ENCODE measurements at places on chromosomes 4 and X.

DNA sequence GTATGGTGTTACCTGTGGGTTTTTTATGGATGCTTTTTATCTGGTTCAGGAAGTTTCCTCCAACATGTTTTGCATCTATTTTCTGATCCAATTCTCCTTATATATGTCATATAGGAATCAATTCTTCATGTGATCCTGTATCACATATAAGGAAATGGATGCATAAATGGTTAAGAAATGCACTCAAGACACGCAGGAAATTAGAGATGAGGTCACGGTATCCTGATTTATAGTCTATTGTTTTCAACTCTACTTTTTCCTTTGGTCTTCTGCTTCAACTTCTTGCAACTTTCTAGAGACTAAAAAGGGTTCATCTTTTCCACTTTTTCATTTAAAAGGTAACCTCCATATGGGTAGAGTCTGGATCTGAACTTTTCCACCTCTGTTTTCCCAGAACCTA, 33.6 kb upstream of the IL13RA1 start:
- H3K4me3 ChIP-seq, result no peak overlapping the region
- no peaks in the 10 kb centered on the region for H3K36me3 ChIP-seq
- no peaks in the 10 kb centered on the region for H3K4me1 ChIP-seq

DNA sequence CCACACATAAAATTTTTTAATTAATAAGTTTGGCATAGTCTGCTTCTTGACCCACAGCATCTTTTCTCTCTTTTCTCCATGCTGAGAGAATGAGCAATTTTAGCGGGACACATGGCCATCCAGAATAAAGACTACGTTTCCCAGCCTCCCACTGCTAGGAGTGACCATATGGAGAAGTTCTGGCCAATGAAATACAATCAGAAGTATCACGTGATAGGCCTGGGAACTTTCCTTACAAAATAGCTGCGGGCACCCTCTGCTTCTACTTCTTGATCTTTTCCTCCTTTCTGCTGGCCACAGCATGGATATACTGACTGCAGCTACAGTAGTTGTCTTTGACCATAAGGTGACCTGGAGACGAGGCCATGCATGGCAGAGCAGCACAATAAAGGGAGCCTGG, 348.0 kb downstream of the BCOR start:
- H3K27me3 ChIP-seq, result no peaks in the 10 kb centered on the region
- no peak overlapping the region for H3K4me3 ChIP-seq
- no peak overlapping the region for H3K27ac ChIP-seq
- no peaks in the 10 kb centered on the region for H3K4me1 ChIP-seq

- no peak for DNase-seq
- H3K4me1 ChIP-seq, result no peaks in the 10 kb centered on the region
- H3K36me3 ChIP-seq, result no peaks in the 10 kb centered on the region
- H3K27me3 ChIP-seq, result peaks cover 6% of the 10 kb centered on the region
- no peak overlapping the region for H3K4me3 ChIP-seq
Observed at GRCh38 chrX:135463937-135464336, 42.2 kb downstream of the SMIM10L2A start.

DNA sequence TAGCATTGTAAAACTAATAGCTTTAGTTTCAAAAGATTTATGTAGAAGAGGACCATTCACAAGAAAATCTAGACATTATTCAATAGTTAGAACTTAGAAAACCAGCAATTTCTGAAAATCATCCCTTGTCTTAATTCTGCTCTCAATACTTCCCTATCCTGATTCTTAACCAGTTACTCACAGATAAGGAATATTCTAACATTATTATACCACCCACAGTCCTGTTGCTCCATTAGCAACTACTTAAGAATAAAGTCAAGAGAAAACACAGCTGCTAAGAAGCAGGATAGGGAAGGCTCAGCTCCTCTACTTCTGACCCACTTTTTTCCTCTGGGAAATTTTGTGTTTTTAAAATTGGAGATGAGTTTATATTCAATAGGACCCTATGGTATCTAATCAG, 47.7 kb downstream of the PHKA1 start:
- H3K27ac ChIP-seq, result no peak overlapping the region
- H3K4me3 ChIP-seq, result no peak overlapping the region
- DNase-seq, result no peak
- H3K36me3 ChIP-seq, result no peaks in the 10 kb centered on the region
- no peaks in the 10 kb centered on the region for H3K27me3 ChIP-seq

DNA sequence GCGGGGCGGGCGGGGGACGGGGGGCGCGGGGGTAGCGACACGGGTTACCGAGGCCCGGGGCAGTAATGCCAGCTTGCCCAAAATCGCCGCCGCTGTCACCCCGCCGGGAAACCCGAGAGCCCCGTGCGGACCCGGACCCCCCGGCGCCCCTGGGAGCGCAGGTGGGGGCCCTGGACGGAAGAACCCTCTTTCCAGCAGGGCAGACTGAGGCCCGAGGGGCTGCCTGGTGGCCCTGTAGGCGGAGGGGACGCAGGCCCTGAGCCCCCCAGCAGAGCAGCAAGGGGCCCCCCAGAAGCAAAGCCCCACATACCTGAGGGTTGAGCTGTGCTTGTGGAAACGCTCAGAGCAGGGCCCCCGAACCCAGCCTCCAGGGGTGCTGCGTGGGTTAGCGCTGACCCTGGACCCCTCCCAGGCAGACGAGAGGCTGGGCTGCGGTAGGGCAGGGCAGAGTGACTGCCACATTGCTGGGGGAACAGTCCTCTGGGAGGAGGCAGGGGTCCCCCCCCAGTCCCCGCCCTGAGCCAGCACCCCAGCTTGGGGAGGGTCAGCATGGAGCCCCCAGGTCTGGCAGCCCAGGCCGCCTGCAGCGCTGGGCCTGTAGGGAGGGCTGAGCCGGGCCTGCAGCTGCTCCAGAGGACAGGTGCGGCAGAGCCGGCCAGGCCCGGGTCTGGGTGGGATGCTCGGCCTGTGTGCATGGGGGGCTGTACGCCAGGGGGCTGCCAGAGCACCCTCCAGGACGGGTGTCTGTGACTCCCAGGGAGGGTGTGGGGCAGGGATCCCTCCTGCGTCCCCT, 646 bp downstream of the DOK7 start:
- H3K27me3 ChIP-seq, result no peaks in the 10 kb centered on the region
- no peaks in the 10 kb centered on the region for H3K36me3 ChIP-seq
- peak overlapping the region; percentile 60 for H3K4me3 ChIP-seq
- peak overlapping the region; percentile 95 for H3K27ac ChIP-seq
- no peak for DNase-seq

- no peak overlapping the region for H3K27ac ChIP-seq
- H3K4me3 ChIP-seq, result no peak overlapping the region
- no peaks in the 10 kb centered on the region for H3K36me3 ChIP-seq
- no peaks in the 10 kb centered on the region for H3K27me3 ChIP-seq
- H3K4me1 ChIP-seq, result no peaks in the 10 kb centered on the region
Observed at GRCh38 chrX:119512146-119512800, 44.0 kb downstream of the SLC25A5 start.

DNA sequence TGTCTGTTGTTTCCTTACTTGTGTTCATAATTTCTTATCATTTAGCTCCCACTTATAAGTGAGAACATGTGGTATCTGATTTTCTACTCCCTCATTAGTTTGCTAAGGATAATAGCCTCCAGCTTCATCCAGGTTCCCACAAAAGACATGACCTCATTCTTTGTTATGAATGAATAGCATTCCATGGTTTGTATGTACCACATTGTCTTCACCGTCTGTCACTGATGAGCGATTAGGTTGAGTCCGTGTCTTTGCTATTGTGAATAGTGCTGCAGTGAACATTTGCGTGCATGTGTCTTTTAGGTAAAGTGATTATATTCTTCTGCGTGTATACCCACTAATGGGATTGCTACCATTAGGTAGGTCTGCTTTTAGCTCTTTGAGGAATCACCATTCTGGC, 624.3 kb upstream of the EPHA5 start:
- no peaks in the 10 kb centered on the region for H3K27me3 ChIP-seq
- H3K36me3 ChIP-seq, result no peaks in the 10 kb centered on the region
- no peak for DNase-seq
- H3K4me3 ChIP-seq, result no peak overlapping the region

DNA sequence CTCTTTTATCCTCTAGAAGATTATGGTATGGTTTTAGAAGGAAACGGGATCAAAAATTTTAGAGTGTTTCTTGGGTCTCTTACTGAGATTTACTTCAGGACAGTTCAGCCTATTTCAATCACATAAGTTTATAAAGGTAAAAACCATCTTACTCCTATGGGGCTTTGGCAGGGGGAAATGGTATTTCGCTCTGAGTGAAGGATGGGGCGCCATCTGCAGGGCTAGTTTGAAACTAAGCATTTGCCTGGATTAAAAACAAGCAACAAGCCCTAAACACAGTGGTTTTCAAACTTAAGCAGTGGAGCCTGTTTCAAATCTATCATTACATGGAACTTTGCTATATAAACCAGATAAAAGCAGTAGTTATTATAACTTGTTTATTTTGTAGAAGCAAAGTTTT, 361.5 kb upstream of the FMR1 start:
- no peaks in the 10 kb centered on the region for H3K4me1 ChIP-seq
- no peak overlapping the region for H3K4me3 ChIP-seq
- no peak for DNase-seq

DNA sequence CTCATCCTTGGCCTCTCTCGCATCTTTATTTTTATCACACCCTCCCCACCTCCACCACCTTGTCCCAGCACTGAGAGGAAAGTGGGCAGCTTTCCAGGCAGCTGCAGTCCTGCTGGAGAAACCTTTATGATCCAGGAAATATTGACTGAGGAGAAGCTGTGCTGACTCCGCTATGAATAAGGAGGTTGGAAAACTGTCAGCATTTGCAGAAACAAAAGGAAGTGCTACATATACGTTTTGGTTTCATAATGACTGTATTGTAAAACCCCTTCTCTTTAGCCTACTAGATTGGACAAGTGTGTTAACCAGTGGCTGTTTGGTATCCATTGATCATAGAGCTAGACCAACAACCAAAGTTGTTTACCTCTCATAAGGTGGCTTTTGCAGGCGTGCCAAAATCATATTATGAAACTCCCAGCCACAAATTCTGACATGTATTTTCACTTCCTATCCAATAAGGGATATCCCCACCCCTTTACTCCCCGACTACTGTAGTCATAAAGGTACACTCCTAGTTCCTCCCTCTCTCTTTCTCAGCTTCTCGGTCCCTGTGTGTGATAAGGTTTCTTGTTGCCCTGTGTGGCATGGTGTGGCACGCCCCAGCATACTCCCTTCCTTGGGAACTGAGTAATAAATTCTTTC, 88.4 kb downstream of the GPR143 start:
- H3K27ac ChIP-seq, result no peak overlapping the region
- H3K36me3 ChIP-seq, result no peaks in the 10 kb centered on the region
- no peak for DNase-seq
- H3K27me3 ChIP-seq, result no peaks in the 10 kb centered on the region
- H3K4me3 ChIP-seq, result no peak overlapping the region
